Left lobe of liver (tissue), 2 donors: ENCODE measurements at places on chromosomes 6 and 20. TPM values are rescaled to one million over a fixed set of nuclear protein-coding genes. Genes with fewer than 3 reads are reported as not detected.

DNA sequence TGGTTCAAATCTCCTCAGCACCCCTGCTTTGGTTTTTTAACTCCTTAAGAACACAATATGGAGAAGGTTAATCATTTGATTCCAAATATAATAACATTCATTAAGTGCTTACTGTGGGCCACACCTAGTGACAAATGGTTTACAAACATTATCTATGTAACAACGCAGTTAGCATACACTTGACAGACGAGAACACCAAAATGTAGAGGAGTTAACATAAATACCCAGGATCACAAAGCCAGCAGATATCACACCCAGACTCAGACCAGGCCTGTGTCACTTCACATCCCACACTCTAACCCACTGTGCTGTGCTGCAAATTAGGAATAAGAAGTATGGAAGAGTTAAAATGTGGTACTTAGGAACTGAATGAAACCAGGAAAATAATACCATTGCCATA lies 82.9 kb downstream of the AGPAT4 start:
- no peak for DNase-seq

GRCh38 chr20:33990075-33990474 lies 3.6 kb upstream of the RALY start:
- no peak for DNase-seq

GRCh38 chr6:110703010-110703905 lies 112.0 kb downstream of the CDK19 start:
- DNase-seq, result no peak

GRCh38 chr6:70370496-70370895 lies 42.8 kb upstream of the FAM135A start:
- DNase-seq, result no peak

Gene HRH3
- total RNA-seq, result not detected
